ENCODE measurements at places on chromosomes 3 and 15.

- DNase-seq = no peak
These were observed 63.0 kb upstream of the SMAD3 start for GRCh38 chr15:67002368-67002767.

DNA sequence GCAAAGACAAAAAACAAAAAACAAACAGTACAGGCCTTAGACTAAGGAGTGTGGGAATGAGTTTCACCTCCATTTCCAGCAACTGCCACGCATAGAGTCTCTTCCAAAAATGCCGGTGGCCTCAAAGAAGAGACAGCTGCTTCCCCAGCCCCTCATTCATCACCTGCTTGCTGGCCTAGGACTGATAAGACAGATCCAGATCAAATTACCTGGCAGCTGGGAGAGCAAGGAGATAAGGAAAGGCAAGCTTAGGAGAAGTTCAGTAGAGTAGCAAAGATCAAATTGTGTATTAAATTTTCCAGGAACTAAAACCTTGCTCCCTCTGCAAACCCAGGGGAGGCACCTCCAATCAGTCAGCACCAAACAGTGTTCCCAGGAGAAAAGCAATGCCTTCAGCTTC is 325.8 kb upstream of the CTNNB1 start:
- no peak for DNase-seq

GRCh38 chr3:12394569-12395271 is 89.6 kb upstream of the TSEN2 start:
- no peak for DNase-seq

DNA sequence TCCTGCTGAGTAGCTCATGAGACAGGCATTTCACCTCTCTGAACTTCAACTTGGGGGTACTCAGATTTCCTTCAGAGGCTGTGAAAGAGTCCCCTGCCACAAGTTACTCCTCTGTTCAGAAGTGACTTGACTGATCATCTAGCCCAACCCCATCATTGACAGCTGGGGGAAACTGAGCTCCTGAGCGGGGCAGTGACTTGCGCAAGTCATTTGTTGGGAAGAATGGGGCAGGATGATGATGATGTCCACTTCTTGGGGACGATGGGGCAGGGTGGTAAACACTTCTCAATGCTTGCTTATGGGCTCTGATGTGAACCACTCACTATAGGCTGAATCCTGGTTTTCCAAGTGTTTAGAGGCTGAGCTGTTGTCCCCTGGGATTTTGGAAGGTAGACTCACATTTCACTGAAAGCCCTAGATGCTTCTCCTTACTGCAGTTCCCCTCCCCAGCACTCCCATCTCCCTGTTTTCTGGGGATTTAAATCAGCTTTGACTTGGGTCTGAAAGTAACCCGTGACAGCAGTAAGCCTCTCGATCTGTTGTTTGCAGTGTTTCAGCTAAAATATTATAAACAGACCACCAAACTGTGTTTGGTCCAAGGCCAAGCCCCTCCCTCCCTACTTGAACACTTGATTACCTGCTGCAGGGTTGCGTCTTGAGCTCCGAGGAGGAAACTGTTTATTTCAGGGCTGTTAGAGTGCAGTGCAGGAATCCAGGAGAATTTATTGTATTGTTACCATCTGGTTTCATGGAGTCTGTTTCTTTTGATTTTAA is 25.1 kb downstream of the SMAD3 start:
- no peak for DNase-seq

DNA sequence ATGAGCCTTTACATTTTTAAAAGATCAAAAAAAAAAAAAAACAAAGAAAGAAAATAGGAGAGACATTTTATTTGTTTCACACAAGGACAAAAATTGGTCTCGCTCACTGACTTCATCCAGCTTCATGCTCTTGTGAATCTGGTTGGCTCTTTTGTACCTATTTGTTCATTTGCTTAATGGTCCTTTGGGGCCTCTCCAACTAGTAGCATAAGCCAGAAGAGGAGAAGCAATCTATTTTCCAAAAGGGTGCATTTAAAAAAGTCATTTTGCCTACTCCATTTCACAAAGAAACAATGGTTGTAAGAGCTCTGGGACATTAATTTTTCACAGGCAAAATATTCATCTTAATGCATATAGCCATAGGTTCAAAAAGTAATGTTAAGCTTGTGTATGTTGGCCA is 168.3 kb upstream of the ADAMTS9 start:
- no peak for DNase-seq

DNA sequence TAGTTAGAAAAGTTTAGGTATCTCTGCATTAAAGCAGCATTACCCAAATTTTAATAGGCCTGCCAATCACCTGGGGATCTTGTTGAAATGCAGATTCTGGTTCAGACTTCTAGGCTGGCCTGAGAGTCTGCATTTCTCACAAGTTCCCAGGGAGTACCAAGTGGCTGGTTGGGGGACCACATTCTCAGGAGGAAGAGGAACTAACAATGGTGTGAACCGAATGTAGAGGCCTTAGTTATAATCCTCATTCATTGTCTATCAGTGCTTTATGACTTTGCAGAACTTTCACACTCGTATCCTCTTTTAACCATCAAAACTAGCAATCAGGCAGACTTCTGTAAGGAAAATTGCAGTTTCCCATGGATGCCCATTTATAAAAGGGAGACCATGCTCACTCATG is 38.2 kb upstream of the UBE2E1 start:
- DNase-seq = no peak

- DNase-seq = no peak
These were observed 13.7 kb downstream of the CA12 start for GRCh38 chr15:63367900-63368299.

DNA sequence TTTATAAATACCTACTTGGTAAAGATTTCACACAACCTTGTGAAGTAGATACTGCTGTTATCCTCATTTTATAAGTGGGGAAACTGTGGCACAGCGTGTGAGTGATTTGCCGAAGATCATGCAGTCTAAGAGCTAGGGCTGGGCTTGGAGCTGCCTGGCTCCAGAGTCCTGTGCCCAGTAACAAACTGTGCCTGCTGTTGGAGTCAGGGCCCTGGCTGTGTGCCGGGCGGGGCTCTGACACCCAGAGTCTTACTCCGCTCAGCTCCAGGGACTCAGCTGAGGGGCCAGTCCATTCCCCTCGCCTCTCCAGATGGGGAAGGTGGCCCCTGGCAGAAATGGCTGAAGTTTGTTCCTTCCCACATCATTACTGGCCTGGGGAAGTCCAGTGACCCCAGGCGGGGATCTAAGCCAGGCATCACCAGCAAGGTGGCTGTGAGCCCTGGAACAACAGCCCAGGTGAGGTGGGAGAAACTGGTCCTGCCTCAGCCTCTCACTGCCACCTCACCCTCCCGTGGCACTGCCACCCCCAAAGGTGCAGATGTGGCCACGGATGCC is 17.3 kb upstream of the PLXNA1 start:
- DNase-seq = no peak

DNA sequence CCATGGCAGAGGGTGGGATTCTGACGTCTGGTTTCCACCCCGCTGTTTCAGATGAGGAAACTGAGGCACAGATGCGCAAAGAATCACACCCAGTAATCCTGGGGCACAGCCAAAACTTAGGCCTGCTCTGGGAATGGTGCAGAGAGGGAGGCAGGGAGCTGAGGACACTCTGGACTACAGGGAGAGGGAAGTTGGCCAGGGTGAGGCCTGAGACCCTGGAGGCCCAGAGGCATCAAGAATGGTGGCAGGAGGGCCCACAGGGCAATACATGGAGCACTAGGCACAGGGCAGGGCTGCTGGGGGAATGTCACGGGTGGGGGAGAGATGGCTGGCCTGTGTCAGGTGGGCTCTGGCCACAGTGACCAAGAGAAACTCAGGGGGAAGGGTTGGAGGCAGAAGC is 63.6 kb downstream of the TLE3 start:
- no peak for DNase-seq

- DNase-seq = no peak
These were observed 25.3 kb downstream of the LRRC49 start for GRCh38 chr15:70917955-70918354.

DNA sequence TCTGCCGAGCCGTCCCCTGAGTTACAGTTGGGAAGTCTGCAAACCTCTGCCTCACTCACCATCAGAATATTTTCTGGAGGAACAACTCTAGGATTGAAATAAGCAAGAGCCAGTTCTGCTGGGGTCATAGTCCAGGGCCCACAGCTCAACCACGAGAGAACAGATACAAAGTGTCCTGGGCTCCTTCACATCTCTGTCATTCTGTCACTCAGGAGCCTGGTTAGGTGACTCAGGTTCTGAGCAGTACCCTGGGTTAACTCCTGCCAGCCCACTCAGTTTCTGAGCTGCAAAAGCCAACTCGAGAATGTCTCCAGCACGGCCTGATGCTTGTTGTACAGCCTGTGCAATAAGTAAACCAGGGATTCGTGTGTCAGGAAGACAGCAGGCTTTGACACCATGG is 155.7 kb downstream of the SLCO3A1 start:
- no peak for DNase-seq

DNA sequence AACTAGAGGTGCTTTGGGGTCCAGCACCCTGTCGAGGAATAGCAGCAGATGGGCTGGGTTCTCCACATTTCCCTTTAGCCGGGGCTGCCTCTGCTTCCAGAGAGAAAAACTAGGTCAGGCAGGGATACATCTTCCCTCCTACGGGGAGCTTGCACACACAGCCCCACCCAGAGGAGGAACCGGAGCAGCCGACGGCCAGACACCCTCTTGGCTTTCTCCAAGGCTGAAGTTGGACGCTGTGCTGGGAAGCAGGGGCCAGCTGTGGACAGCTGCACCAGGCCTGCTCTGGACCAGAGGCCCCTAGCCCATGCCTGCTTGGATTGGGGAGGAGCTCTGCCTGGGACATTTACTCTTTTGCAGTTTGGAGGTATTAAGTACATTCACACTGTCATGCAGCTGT is 44.7 kb upstream of the NR2C2 start:
- DNase-seq = no peak

DNA sequence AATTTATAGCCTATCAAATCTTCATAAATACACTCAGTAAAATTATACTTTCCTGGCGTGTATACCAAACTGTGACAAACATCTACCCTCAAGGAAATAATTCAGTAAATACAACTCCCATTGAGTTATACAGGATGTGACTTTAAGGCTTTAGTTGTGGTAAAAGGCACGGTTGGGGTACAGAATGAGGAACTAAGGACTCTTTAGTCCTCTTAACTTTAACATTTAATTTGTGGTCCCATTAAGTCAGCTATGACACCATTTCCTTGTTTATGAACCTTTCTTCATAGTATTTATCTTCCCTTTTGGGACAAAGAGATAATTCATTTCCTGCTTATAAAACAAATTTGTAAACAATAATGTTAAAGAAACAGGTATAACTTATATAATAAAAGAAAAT is 30.2 kb downstream of the IFT80 start:
- no peak for DNase-seq

DNA sequence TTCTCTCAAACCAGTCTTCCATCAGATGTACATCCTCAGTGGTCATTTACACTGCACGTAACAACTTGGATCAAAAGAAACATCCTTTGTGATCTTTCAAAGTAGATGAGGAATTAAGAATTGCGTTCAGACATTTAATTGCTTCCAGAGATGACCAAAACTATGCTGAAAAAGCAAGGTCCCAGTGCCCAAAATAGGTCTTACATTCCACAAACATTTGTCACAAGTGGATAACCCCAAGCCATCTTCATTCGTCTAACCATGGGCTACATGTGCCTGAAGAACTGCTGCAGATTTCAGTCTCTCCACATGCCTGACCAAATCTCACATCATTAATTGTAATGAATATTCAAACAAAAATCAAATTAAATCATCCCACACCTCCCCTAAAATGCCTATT is 273.6 kb downstream of the SHOX2 start:
- no peak for DNase-seq

DNA sequence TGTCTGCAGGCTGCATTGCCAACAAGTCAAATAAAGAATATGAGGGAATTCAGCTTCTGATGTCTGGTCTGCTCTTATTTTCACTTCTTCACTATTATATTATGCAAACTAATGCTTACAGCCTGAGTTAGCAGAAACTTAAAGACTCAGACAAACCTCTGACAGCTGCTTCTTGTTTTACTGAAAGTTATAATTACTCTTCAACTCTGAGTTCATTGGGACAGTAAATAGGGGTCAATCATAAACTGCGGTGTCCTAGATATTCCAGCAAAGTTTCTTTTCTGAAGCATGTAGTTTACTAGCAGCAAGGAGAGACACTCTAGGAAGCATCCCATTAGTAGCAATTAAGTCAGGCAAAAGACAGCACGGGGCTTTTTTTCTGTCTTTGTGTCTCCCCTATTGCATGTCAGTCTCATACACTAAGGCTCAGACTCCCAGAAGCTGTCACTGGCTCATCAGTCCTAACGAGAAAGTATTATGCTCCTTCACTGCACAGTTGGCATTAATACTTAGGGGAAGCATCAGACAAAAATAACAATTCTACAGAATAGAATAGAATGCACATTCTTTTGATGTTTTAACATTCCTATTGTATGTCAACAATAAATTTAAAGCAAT is 1060.8 kb downstream of the ROBO1 start:
- DNase-seq = no peak

GRCh38 chr15:100925480-100925879 is 6.3 kb downstream of the LRRK1 start:
- DNase-seq = no peak

- DNase-seq = no peak
These were observed 12.3 kb downstream of the ANPEP start for GRCh38 chr15:89802231-89802928.

DNA sequence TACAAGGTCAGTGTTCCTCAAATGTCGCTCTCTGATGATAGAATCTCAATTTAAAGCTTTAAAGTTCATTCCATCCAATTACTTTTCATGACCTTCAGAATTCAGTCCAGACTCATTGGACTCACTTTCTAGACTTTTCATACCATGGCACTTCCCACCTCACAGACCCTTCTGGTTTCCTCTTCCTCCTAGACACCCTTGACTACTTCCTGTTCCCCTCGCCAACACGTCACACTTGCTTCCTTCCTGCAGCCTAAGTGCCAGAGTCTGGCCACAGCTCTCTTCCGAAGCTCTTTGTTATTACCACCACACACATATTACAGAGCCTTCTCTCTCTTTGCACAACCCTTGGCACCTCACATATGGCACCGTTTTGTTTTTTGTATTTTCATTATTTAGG is 59.1 kb upstream of the UMPS start:
- DNase-seq = no peak

DNA sequence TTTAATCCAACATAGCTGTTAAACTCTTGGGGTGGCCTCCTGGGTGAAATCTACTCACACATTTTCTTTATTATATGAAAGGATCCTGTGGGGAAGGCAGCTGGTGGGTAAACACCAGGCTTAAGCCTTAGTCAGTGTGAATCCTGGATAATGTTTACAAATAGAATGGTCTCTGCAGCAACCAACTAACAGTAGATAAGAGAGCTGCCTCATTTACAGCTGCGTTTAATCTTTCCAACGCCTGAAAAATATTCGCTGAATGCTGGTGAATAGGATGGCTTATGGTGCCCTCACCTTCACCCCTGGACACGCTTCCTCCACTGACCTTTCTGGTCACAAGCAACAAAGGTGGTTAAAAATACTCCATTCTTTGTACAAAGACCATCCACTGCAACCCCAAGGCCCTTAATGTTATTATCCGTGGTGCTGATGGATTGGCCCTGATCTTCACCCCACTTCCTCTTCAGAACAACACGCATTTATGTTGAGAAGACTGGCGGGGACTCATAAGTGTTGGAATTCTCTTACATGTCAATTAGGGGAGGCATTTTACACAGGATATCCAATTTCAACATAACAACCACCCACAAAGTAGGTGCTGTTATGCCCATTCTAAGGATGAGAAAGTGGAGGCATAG is 120.0 kb upstream of the FRMD4B start:
- no peak for DNase-seq

GRCh38 chr3:107432646-107433045 is 55.4 kb downstream of the CCDC54 start:
- DNase-seq = no peak
